ENCODE measurements at places on chromosomes 4 and X.
A peak's percentile ranks its signal among the peaks of the same experiment; 100 is the strongest.

GRCh38 chr4:38424151-38424871, 239.7 kb upstream of the KLF3 start:
- no peak for DNase-seq

GRCh38 chr4:51890760-51891159, 47.8 kb downstream of the DCUN1D4 start:
- no peak for DNase-seq

DNA sequence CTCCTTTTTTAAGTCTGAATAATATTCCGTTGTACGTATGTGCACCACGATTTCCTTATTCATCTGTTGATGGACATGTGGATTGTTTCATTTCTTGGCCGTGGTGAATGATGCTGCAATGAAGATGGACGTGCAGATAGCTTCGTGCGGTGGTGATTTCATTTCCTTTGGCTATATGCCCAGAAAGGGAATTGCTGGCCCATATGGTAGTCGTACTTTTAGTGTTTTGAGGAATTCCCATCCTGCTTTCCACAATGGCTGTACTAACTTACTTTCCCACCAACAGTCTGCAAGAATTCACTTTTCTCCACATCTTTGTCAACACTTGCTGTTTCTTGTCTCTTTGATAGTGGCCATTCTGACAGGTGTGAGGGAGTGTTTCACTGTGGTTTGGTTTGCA, 12.8 kb downstream of the ZFP42 start:
- no peak for DNase-seq

DNA sequence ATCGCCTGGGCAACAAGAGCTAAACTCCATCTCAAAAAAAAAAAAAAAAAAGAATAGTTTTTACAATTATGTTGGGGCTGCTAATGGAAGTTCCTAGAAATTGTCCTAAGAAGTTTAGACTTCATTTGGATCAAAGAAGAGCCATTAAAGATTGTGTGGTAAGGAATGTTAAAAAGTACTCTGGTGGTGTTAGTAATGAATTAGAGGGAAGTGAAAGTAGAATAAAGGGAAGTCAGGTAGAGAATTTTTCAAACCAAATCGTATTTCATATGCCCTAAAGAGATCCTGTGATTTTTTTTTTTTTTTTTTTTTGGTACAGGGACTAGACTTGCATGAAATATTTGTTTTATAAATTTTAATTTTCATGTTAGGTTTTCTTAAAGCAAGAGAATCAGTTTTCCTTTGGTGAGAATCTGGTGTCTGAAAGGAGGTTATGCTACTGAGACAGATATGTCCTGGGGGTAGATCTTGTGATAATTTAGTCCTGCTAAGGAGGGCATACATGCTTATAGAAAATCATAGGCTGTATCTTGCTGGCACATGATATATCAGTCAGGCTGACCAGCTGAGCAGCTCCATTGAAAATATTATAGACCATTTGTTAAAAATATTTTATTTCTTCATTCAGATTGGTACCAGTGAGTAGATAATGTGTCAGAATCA, 10.7 kb downstream of the SEC24B start:
- no peak for DNase-seq

DNA sequence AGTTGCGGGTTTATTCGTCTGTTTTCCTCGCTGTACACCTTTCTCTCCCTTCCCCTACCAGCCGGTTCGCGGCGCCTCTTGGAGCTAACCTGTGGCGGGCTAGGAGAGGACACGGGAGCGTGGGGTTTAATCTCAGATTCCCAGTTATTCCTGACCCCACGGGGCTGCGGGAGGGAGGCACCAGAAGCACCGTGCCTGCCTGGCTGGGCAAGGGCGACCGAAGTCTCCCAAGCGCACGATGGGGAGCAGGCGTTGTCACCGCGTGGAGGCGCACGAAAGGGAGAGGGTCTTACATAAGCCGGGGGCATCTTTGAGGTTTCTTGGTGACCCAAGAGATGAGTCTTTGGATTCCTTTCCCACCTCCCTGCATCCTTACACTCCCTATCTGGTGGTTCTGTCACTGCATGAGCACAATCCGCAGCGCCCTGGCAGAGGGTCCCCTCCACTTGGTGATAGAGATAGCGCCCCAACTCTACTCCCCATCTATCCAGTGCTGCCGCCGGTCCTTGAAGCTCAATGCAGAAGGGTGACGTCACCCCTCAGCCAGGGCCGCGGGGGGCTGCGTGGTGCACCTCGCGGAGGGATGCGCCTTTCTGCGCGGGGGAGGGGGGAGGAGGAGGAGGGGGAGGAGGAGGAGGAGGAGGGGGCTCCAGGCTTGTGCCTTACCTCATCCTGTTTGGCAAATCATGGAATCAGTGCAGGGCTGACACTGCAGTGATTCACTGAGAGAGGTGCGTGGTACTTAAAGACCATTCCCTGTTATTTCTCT, 793 bp downstream of the TSPAN7 start:
- peak; percentile 2 for DNase-seq

GRCh38 chr4:23970201-23970850, 80.5 kb upstream of the PPARGC1A start:
- no peak for DNase-seq

DNA sequence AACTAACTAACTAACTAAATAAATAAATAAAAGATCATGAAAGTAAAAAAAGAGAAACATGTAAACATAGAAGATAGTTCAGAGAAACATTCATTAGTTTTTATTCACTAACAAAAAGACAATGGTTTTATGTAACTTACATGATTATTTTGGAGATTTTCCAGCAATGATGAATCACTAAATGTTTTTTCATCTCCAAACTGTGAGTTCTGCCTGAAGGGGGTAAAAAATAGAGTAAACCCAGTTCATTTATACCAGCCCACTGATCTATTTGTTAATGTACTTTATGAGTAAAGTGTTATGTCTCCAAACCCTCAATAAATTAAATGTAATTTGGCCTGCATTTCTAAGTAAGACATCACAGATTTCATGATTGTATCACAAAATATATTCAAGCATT, 101.1 kb downstream of the ATP8A1 start:
- DNase-seq, result no peak

DNA sequence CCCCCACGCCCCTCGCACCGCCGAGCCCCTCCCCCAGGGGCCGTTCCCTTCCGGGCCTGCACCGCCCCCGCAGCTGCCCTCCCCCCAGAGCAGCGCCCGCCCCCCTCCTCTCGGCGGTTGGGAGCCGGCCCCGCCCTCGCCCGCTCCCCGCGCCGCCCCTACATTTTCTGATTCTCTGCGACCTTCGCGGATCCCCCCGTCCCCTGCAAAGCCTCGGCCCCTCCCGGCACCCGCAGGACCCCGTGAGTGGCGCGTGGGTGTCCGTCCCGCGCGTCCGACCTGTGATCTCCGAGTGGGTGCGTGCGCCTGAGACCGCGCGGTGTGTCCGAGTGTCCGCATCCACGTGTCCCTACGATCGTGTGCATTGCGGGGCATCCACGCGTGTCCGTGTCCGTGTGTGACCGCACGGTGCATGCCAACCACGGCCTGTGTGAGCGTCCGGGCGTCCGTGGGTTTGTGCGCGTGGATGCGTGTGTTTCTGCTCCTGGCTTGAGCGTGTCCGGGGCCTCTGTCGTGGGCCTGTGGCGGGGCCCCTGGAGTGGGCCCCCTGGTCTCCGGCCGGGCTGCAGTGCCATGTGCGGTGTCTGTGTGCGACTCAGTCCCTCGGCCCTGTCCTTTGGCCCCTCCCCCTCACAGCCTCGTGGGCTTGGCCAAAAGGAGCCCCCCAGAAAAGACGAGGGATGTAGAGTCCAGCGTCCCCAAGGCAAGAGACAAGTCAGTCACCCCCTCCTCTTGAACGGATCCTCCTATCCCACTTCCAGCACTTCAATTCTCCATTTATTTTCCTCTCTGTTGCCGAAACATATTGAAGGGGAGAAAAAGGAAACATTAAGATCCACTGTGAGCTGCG, 8.8 kb upstream of the NKX1-1 start:
- no peak for DNase-seq

DNA sequence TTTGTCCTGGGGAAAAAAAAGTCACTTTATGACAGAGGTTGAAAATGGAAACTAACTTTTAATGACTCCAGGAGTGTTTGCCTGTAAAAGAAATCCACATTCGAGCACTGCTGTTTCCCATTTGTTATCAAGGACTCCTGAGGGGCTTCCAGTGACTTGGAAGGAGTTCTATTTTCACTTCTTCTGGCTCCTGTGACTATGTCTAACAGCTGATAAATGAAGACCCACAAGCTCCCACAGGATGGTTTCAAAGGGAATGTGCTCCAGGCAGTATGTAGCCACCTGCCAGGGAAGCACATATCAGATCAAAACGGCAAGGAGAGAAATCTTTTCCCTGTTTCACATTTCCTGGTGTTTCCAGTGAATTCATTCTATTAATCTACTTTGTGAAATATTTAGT, 159.8 kb upstream of the FAM241A start:
- no peak for DNase-seq

DNA sequence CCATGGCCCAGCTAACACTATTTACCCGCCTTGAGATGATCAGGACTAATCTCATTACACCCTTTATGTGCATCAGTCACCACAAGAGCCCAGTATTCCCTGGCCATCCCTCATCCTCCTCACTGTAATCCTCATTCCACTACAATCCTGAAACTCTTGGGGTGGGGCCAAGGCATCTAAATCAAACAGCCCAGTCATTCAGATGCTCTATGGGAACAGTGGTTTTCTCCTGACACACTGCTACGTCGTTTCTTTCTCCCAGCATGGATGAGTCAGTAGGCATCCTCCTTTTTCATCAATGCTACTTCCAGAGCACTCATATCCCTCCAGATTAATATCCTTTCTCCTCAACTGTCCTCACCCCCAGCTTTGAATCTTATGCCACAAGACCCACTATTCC, 5.6 kb downstream of the SDAD1 start:
- no peak for DNase-seq

- DNase-seq, result no peak
Observed at GRCh38 chr4:40058121-40058520, 1.5 kb downstream of the N4BP2 start.

GRCh38 chrX:75156531-75156945, 455 bp upstream of the ABCB7 start:
- no peak for DNase-seq

DNA sequence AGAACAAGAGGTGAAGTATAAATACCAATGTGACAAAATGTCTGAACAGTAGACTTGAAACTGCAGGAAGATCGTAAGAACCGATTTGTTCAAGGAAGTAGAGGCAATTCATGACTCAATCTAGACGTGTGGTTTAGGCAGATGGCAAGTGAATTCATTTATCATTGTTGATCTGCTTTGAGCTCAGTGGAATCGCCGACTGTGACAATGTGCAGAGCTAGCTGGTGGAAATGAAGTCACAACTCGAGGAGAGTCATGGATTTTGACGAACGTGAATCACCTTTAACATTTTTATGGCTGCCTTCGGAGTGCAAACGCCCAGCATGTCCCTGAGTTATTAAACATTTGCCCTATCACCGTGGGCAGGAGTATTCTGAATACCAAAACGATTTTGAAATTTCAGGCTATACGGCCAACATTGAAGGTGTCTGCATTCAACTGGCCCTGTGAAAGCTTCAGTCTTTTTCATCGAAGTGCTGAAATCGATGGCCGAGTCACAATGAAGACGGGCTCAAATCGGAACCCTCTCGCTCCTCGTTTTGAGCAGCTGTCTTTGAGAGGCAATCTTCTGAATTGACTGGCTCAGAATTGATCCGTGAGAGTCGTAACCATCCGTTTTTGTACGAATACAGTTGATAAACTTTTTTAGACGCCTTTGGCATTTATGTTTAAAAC, 689 bp upstream of the OGT start:
- DNase-seq, result peak; percentile 18

- DNase-seq, result no peak
Observed at GRCh38 chrX:57915680-57916079, 5.4 kb upstream of the ZXDA start.

DNA sequence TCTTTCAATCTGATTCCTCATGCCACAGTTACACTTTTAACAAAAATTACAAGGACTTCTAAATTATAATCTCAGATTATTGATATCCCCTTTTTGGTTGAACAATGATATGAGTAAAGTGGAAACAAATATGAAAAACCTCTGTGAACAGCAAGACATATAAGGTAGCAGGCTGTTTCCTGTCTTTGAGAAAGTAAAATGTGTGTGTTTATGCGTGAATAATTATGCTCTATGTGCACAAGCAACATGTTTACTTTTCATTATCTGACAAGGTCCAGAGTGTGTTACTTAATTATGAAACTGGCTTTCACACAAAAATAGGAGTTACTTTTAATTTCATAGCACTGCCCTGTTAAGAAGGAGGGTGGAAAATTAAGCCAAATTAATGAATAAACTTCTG, 43.1 kb downstream of the DDIT4L start:
- no peak for DNase-seq

Measured in stimulated activated CD4-positive, alpha-beta T cell treated with anti-CD3 and anti-CD28 coated beads, Interleukin-12 subunit alpha, Interleukin-12 subunit beta, amount 100 ng/mL, for 4 hours (primary cell).